ENCODE measurements at places on chromosomes 12 and 14.

DNA sequence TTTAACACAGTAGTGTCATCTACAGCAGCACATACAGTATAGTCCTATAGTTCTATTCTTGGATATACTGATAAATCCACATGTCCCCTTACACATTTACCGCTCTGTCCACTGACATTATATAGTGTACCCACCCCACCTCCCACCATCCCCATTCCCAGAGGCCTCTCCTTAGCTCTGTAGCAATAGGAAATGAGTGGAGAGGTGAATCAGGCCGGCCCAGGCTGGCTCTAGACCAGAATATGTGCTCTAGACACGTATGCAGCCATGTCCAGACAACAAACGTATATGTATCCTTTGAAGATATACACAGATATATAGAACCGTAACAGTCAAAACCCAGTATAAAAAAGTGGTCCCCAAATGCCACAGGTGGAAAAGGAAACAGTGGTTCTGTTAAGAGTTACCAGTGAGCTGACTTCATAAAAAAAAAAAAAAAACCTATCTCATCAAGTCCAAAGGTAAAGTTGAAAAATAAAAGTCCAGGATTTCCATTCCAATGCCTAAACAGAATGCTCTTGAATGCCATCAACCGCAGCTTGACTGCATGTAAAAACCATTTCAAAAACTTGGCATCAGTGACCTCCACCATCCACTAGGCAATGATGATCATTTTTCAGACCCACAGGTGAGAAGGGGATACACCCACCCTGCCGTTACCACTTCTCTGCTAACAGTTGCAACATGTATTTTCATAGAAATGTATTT, 16.7 kb downstream of the EGLN3 start:
- no peak for DNase-seq

DNA sequence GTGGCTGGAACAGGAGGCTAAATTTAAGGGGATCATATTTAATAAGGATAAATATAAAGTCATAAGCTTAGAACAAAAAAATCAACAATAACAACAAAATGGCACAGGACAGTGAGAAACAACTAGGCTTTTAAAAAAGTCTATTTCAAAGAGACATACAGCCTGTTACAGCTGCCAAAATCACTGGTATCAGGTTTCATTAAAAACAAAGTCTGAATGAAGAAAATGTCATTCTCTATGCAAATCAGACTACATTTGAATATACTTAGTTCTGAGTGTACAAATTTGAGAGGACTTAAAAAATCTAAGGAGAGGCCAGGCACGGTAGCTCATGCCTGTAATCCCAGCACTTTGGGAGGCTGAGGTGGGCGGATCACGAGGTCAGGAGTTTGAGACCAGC, 44.0 kb downstream of the TFCP2 start:
- no peak for DNase-seq

GRCh38 chr14:68412505-68413465, 380.1 kb downstream of the ZFP36L1 start:
- DNase-seq = no peak

DNA sequence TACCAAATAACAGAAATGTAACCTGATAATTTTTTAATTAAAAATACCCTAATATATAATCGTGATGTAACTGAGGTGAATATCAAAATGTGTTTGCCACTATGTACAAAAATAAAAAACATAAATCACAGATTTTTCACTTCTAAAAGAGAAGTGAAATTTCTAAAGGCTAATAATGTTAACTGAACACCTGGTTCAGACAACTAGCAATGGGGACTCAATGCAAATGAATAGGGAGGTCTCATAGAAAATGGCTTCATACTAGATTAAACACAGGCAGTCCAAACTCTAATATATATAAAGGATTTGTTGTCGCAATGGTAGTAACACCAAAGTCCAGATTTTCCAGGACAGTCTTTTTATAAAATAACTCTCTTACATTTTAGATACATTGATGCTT, 365.4 kb upstream of the ATP2B1 start:
- no peak for DNase-seq

DNA sequence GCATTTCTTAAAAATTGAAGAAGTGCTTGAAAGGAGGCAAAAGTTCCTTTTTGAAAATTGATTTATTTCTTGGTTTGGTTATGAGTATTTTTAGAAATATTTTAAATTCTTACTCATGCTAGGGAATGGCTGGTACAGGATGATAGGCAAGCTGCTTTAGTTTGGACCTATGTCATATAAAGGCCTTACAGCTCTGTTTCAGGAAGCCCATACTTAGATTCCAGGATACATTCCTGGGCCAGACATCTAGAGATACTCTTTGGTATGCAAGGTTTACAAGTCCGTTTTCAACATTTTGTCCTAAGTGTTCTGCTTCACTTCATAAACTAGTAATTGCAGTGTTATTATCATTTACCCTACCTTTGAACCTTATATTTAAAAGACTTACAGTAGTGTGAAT, 186.8 kb downstream of the FUT8 start:
- no peak for DNase-seq

GRCh38 chr12:132064631-132065030, 79.5 kb downstream of the DDX51 start:
- DNase-seq = no peak
